ENCODE measurements at places on chromosomes 2 and 18.
A peak's percentile ranks its signal among the peaks of the same experiment; 100 is the strongest.

GRCh38 chr18:76432970-76433767, 61.9 kb downstream of the ZNF516 start:
- DNase-seq = no peak

- no peak for DNase-seq
Measured at GRCh38 chr2:165645930-165646831, 147.9 kb downstream of the GALNT3 start.

GRCh38 chr2:140747665-140748064, 1383.2 kb downstream of the LRP1B start:
- no peak for DNase-seq

DNA sequence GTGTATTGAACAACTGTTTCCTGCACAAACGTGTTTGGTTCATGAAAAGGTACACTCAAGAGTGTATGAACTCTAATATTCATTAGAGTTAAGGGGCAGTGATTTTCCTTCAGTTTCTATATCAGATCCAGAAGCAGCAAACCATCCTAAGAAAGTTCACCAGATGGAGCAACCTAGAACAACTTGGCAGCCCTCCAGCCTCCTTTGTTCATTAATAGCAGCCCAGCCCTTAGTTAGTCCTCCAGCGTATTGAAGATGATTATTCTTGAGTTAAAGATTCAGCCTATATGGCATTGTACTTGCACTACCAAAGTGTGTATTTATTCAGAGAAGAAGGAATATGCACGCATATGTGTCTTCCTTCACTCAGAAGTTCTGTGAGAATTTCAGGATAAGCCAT, 365.5 kb downstream of the SETBP1 start:
- DNase-seq = no peak

GRCh38 chr2:182359990-182360662, 66.7 kb downstream of the PDE1A start:
- no peak for DNase-seq

- DNase-seq = no peak
Measured at GRCh38 chr18:44852818-44853217, 172.1 kb downstream of the SETBP1 start.

DNA sequence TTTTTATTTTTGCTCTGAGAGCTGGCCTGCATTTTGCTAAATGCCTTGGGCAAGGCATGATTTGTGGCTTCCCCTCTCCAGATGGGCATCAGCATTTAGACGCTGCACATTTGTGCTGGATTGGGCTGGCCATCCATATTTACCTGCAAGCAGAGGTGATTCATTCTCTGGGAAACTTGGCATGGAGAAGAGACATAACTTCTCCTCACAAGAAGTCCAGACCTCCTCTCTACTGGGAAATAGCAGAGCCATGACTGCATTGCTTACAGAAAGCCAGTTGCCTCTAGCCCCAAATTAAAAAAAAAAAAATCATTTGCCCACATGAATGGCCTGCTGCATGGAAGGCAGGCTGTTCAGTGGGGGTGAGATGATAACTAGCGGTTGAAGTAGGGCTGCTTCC, 120.1 kb downstream of the ACTR3 start:
- no peak for DNase-seq

- DNase-seq = no peak
Measured at GRCh38 chr2:110864731-110865130, 132.4 kb downstream of the ACOXL start.

GRCh38 chr2:204108330-204108751, 171.8 kb downstream of the ICOS start:
- DNase-seq = peak; percentile 15

DNA sequence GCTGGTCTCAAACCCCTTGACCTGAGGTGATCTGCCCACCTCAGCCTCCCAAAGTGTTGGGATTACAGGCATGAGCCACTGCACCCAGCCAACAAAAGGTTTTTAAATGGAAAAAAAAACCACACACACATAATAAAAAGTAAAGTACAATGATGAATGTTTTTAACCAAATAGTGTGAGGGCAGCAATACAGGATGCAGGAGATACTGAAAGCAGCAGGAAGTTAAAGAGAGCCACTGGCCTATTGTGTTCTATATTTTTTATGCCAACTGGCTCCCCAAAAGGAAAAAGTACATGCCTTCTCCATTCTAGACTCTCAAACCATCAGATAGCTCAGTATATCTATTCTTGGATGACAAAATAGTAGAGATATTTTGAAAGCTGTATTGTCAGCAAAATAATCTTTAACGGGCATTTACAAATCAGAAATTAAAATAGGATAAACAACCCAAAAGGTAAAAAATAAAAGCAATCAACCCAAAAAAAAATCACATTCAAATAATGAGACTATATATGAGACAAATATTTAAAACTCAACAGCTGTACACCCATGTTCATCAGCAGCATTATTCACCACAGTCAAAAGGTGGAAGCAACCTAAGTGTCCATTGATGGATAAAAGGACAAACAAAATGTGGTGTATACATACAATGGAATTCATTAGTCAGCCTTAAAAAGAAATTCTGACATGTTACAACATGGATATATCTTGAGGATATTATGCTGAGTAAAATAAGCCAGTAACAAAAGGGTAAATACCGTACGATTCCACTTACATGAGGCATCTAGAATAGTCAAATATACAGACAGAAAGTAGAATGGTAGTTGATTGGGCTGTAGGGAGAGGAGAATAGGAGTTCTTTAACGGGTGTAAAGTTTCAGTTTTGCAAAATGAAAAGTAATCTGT, 26.2 kb downstream of the GPATCH11 start:
- DNase-seq = no peak

DNA sequence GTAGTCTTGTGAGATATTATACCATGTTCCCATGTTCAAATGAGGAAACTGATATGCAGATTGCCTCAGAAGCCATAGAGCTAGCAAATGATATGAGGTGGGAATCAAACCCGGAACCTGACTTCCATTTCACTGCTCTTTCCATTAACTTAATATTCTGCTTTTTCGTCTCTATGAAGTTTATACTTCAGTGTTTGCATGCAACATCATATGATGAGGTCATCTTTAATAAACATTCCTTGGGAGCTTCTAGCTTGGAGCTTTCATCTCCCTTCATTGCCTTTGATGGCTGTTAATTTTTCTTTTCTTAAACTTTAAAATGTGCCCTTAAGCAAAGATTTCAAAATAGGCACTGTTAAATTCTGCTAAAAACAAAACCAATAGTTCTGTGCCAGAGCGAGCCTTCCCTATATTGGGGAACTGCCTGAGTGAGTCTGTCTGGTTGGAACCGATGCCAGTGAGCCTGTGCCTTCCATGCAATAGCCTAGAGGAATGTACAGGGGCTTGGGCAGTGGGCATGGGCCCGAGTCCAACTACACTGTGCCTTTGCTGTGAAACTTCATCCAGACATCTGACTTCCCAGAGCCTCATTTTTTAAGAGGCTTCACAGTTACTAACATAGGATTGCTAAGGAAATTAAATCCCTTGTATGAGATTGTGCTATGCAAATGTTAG, 91.1 kb upstream of the TMEM200C start:
- DNase-seq = no peak

- DNase-seq = no peak
Measured at GRCh38 chr2:33313039-33313438, 163.4 kb upstream of the RASGRP3 start.

- DNase-seq = no peak
Measured at GRCh38 chr2:96879545-96880040, 9.7 kb upstream of the SEMA4C start.

GRCh38 chr2:21772624-21773023, 648.9 kb downstream of the TDRD15 start:
- no peak for DNase-seq

GRCh38 chr2:96529376-96530143, 7.0 kb upstream of the ARID5A start:
- DNase-seq = no peak

DNA sequence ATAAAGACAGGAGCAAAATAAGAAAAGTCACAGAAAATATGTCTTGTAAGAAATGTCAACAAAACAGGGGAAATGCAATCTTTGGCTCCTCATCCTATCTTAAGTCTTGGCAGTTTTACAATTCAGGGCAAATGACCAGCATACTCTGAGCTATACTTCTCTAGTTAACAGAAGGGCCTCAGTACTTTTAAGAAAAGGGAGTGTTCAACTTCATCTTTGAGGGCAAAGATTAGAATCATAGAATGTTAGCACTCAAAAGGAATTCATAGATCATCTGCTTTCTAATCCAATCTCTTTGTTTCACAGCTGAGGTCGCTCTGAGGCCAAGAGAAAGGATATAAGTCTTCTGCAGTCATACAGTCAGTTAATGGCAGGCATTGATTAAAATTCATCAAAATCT, 174.0 kb upstream of the NT5C1B start:
- DNase-seq = no peak

GRCh38 chr18:62324917-62325805, at the start of gene TNFRSF11A:
Gene TNFRSF11A, plus strand, starts transcription at chr18:62325310. Its CDS starts 43 bp downstream, at chr18:62325353.
- no peak for DNase-seq

DNA sequence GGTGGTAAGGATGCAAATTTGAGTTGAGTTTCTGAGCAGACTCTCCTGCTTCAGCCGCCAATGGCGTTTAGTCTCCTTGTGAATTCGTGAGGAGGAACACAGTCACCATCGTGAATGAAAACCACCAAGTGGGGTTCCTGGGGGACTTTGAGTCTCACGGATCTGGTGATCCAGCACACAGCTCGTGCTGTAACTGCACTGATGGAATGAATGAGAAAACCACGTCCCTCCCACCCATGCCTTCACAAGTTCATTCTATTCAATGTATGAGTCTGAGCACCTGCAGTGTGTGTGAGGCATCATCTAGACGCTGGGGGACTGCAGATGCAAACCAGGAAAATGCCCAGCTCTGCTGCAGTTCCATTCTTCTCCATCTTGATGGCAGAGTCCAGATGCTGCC, 127.9 kb downstream of the PIEZO2 start:
- DNase-seq = no peak

DNA sequence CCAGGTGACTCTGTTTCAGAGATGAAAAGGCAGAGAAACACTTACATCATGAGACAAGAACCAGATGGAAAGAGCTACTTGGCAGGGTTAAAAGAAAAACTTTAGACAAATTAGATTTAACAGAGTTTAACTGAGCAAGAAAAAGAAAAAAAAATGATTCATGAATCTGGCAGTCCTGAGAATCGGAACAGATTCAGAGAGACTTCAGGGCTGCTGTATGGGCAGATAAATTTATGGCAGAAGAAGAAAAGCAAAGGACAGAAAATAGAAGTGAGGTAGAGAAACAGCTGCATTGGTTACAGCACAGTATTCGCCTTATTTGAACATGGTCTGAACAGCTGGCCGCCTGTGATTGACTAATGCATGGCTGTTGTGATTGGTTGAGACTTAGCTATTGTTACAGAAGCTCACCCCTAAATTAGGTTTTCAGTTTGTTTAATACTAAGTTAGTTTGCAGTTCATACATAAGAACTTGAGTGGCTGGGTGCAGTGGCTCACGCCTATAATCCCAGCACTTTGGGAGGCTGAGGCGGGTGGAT, 43.0 kb upstream of the RHOB start:
- DNase-seq = no peak

- DNase-seq = no peak
Measured at GRCh38 chr2:191061381-191061980, 47.5 kb upstream of the STAT1 start.

- DNase-seq = no peak
Measured at GRCh38 chr2:204049635-204050034, 113.1 kb downstream of the ICOS start.

GRCh38 chr2:74328573-74328972, 14.6 kb downstream of the SLC4A5 start:
- no peak for DNase-seq

DNA sequence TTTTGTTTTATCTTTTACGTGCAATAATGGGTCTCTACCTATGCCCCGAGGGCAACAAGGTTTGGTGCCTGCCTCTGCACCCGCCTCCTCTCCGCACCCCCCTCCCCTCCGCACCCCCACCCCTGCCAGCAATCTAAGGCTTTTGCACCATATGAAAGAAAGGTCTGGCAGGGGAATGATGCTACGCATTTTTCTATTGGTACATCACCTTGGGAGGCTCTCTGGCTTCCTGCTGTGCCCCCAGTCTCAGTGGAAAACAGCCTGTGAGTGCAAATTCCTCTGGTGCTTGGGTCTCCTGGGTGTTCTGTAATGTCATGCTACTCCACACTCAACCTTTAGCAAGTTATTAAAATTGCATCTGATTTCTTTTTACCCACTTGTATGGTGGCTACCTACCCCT, 161.3 kb upstream of the SMAD7 start:
- DNase-seq = no peak

GRCh38 chr2:11932962-11933361, 186.5 kb downstream of the LPIN1 start:
- DNase-seq = no peak

- DNase-seq = no peak
Measured at GRCh38 chr2:50018292-50018691, 864.0 kb upstream of the FSHR start.

- no peak for DNase-seq
Measured at GRCh38 chr2:180520921-180521581, 459.4 kb upstream of the UBE2E3 start.

GRCh38 chr18:13378150-13378549, 159.6 kb downstream of the LDLRAD4 start:
- DNase-seq = no peak

DNA sequence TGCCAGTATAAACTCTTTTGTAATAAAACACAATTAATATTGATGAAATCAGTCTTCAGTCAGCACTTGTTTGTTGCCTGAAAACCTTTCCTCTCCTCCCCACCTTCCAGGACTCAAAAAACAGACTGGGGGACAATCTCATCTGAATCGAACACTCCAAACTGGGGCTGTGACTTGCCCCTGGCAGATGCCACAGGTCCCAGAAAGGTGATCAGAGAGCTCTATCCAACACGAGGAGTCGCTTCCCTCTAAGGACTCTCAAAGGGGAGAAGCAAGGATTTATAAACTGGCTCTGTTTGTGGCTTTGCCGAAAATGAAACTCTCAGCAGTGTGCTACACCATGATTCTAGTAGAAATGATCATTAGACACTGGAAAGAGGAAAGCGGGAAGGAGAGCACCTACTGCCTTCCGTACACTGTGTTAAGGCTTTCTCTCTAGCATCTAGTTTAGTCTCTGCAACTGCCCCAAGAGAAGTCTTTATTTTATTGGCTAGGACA, 199.2 kb downstream of the TGIF1 start:
- no peak for DNase-seq

DNA sequence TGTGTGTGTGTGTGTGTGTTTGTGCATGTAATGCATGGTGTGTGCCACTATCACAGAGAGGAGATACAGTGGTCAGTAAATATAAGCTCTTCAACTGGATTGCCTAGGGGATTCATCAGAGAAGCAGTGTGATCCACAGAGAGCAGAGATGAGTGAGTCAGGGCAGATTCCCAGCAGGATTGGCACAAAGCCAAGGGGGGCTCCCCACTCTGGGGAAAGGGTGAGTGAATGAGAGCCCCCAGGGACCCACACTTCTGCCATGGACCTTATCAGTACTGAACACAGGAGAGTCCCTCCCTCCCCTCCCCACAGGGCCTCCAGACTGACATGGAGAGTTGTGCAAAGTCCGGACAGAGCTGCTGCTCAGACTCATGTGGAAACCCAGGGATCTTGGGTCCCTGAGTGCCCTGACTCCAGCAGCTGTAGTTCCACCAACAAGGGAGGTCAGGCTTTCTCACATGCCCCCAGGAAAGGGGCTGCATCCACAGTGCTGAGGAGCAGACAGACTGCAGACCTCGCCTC, 748.8 kb downstream of the NR4A2 start:
- DNase-seq = no peak

All from stimulated activated CD8-positive, alpha-beta memory T cell treated with anti-CD3 and anti-CD28 coated beads, Interleukin-7, amount 100 ng/mL, for 4 hours (primary cell).